ENCODE measurements at places on chromosomes 7 and 10.

GRCh38 chr10:122856902-122857301 lies 11.2 kb upstream of the CUZD1 start:
- DNase-seq: no peak

DNA sequence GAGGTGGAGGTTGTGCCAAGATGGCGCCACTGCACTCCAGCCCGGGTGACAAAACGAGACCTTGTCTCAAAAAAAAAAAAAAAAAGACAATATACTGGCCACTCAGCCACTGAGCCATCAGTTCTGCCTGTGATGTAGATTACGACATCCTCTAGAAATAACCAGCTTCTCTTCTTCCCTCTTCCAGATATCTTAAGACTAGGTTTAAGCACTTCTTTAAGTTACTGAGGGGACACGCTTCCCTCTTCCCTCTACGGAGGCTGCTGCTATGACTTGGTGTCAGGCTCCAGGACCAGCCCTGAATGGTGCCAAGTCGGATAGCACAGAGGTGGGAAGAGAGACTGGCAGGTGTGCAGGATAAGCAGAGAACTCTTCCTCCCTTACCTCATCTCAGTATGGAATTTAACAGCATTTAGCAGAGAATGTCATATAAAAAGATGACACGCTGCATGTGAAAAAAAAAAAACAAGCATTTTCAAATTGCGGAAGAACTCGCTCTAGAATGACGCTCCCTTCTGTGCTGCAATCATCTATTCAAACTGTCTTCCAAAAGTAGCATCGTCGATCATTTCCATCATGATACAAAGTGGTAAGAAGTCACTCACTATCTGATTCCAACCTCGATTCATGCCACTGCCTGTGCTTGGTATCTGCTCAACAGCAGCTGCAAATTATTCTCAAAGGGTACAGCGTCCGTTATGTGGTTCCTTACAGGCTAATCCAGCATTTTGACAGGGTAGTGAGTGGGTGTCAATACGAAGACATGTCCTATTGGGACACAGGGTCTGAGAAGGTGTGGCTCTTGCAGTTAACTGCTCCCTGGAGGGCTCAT lies 13.8 kb downstream of the DAGLB start:
- DNase-seq: no peak

DNA sequence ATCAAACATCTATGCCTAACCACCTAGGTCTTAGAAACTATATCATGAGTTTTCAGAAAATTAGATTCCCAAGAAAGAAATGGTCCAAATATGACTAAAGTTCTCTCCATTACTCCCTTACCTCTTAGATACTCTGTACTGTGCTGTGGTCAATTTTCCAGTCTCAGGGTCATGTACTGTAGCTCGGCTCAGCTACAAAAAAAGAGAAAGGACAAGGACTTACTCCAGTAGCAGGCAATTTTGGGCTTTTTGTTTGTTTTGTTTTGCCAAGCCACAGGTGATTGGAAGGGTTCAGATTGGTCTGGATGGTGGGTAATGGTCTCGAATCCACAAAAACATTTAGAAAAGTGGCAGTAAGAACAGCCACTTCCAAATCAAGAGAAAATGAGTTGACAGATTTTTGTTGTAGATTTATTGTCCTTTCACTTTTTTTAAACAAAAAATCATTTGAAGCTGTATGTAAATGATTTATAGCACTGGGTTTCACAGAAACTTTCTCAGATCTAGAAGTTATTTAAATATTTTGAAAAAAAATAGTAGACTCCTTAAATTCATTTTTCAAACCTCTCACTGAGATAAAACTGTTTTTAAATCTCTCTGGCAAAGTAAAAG lies 52.8 kb downstream of the P4HA1 start:
- DNase-seq: no peak

DNA sequence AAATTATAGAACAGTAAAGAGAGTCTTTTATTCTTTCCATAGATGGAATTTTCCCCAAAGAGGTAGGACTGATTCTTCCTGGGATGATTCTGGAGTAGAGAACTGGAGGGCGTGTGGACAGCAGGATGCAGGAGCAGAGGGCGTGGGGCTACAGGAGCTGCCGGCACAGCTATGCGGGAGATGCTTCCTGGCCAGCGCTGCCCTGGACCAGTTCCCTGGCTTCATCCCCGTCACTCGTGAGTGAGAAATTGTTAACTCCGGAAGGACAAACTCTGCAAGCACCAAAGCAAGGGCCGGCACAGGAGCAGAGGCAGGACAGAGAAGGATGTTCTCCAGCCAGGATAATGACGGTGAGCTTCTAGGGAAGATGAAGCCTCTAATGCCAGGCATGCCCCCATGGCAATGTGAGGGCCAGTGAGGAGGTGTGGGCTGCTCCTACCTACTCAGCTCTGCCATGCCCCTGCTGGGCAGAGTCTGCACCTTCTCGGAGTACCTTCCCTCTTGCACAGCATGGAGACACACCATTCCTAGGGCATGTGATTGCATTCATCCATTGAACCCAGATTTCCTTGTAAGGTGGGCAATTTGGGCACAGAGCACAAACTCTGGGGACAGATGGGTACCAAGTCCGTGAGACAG lies 760.9 kb upstream of the IGFBP3 start:
- no peak for DNase-seq

DNA sequence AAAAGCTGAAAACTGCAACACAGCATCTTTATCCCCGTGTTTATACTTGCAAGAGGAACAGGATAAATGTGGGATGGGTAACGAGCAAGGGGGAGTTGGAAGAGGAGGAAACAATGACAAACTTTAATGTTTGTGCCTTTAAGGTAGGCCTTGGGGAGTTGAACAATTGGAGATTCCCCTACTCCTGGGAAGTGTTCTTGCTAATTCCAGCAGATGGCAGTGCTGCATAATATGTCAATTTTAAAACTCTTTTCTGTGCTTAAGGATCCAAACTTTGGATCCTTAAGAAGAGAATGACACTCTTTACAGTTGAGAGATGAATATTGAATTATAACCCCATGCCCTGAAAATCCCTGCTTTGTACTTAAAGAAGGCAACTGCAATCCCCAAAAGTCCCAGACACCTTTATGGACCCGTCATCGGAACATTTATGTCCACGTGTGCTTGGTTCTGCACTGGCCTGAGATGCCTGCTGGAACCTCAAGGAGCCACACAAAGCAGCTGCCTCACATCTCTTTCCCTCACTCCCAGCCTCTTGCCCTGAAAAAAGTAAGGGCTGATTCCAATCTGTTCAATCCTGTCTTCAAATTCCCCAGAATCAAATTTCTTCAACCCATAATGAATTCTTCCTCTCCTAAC lies 12.0 kb downstream of the IFIT5 start:
- DNase-seq: no peak

GRCh38 chr10:130652544-130652943 lies 516.4 kb downstream of the GLRX3 start:
- DNase-seq: no peak

DNA sequence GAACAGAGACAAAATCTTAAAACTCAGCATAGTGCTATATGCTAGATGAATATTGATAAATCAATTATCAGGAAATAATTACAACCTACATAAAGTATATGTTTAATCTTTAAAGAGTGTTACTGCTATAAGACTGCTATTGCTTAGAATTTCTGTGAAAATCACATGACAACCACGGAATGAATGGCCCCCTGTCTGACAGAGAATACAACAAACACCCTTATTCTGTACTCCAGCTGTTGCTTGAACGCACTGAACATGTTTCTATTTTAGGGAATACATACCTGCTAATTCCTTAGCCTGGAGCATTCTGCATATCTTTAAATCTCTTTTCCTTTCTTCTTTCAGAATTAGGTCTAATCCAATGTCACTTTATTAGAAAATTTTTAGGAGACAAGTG lies 452.4 kb upstream of the PHF14 start:
- DNase-seq: no peak

GRCh38 chr7:4260867-4261600 lies 421.1 kb upstream of the FOXK1 start:
- no peak for DNase-seq

- no peak for DNase-seq
These were observed 22.0 kb downstream of the LRRD1 start for GRCh38 chr7:92156990-92157389.

DNA sequence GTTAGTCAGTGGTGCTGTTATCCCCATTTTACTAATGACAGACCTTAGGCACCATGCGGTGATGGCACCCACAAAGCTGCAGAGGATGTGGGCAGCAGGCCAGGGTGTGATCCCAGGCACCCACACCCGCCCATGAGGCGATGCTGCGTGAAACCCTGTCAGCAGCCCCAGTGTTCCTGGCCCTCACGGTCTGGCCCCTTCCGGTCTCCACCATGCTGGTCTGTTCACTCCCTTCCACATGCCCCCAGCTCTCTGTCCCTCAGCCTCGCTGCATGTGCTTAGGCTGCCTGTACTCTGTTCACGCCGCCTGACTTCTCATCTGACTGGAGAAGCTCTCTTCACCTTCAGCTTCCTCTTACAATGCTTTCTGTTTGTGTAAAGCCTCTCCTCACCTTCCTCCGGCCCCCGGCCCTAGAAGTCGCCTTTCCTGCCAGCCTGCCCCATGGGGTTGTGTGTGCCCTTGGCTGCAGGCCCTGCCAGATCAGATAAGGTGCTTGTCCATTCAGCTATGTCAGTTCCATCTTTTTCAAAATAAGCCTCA lies 17.6 kb upstream of the ORAI2 start:
- peak; percentile 70 for DNase-seq

DNA sequence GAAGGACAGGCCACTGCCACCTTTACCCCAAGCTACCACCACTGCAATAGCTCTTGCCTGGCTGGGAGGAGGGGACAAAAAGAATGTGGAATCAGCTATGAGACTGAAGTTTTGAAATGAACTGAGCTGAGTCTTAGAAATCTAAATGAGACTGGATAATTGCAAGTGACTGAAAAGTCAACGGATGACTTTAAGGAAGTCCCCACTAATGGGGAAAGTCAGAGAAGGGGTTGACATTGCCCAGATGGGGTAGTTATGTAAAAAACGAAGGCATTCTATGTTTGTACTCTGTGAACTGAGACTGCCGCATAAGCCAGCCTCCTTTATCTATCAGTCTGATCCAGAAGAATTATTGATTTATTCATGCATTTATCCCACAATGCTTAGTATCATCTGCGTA lies 67.2 kb downstream of the RBM20 start:
- DNase-seq: no peak

DNA sequence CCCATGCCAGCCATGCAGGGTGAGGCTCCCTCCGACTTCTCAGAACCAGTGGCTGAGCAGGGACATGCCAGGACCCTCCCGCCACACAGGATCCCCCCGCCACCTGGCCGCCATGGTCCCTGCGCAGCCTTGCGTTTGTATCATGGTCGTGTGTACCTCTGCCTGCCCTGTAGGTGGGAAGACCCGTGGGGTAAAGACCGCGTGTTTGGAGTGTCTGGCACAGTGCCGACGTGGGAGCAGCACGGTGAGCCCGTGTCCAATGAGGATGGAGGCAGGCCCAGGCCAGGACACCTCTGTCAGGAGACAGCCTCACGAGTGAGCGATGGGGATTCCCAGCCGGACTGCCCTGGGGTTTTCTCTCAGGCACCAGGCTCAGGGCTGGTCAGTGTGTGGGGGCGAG lies 31.9 kb downstream of the NKX6-2 start:
- no peak for DNase-seq

DNA sequence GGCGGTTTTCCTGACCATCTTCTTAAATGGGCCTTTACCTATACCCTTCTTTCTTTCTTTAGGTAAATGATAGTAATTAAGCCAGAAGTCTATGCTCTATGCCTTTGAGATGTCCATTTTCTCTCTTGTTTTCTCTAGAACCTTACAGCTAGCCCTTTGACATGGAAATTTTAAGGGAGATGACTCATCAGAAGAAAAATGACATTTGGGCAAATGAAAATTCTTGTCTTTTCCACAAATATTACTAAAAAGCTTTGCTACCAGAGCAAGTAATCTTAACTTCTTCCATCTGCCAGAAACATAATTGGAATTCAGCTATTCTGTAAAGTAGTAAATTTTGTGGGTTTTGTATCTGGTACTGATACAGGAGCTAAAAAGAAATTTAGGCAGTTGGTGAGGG lies 59.5 kb downstream of the CCDC3 start:
- no peak for DNase-seq

DNA sequence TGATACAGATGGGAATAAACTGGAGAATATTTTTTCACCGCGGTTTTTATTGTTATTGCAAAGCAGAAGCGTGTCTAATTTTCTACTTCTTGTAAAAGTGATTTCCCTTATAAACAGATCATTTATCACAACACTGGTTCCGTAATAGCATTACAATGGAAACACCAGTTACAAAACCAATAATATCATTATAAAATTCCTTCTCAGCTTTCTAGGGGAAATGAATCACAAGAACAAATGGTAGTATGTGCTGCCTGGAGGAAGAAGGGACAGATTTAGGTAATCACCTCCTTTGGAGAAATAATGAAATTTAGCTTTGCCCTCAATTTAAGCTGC lies 2.4 kb upstream of the CCDC6 start:
- no peak for DNase-seq

DNA sequence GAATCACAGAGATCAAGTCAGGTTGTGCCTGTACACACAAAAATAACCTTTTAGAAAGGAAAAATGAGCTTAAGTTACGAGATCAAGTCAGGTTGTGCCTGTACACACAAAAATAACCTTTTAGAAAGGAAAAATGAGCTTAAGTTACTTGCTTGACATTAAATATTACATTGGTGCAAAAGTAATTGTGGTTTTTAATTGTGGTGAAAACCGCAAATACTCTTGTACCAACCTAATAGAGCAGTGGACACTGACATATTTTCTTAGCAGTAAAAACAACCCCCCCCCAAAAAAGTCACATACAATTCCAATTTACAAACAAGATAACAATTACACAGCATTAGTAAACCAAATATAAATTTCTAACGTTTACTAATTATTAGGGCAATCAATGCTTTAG lies 595.6 kb downstream of the GRM8 start:
- no peak for DNase-seq

- DNase-seq: no peak
These were observed 2.1 kb upstream of the FLNC start for GRCh38 chr7:128827971-128828711.

GRCh38 chr7:34575006-34575405 lies 83.0 kb upstream of the NPSR1 start:
- DNase-seq: no peak

- no peak for DNase-seq
These were observed 242.8 kb downstream of the MGMT start for GRCh38 chr10:129709627-129710509.

GRCh38 chr10:124997771-124998623 lies 56.1 kb downstream of the ZRANB1 start:
- no peak for DNase-seq

DNA sequence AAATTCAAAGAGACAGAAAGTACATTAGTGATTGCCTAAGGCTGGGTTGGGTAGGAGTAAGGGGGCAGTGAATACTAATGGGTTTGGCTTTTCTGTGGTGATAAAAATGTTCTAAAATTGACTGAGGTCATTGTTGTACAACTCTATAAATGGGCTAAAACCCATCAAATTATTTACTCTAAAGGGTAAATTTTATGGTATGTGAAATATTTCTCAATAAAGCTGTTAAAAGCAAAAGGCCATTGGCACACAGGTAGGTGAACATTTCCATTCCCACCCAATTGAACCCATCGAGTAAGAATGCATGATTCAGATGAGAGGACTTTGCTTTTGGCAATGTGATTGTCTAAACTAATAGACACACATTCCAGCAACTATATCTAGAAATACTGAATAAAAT lies 579.4 kb downstream of the GATA3 start:
- no peak for DNase-seq

GRCh38 chr7:148856578-148856881 lies 27.6 kb downstream of the EZH2 start:
- DNase-seq: no peak
